NCI-H187 (cell line): ENCODE measurements at places on chromosomes 11 and 22.

- no peak for DNase-seq
Measured at GRCh38 chr22:38706901-38707195, 1.1 kb downstream of the GTPBP1 start.

DNA sequence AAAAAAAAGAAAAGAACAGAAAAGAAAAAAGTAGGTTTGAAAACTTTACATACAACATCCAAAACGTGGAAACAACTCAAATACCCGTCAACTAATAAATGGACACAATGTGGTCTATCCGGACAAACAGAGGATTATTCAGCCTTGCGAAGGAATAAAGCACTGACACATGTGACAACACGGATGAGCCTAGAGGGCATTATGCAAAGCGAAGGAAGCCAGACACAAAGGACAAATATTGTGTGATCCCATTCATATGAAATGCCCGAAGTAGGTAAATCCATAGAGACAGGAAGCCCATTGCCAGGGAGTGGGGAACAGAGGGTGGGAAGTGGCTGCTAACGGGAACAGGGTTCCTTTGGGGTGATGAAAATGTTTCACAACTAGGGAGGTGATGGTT is 11.8 kb downstream of the RFPL1 start:
- DNase-seq = no peak

- DNase-seq = no peak
Measured at GRCh38 chr11:47863189-47863897, 15.2 kb upstream of the NUP160 start.

DNA sequence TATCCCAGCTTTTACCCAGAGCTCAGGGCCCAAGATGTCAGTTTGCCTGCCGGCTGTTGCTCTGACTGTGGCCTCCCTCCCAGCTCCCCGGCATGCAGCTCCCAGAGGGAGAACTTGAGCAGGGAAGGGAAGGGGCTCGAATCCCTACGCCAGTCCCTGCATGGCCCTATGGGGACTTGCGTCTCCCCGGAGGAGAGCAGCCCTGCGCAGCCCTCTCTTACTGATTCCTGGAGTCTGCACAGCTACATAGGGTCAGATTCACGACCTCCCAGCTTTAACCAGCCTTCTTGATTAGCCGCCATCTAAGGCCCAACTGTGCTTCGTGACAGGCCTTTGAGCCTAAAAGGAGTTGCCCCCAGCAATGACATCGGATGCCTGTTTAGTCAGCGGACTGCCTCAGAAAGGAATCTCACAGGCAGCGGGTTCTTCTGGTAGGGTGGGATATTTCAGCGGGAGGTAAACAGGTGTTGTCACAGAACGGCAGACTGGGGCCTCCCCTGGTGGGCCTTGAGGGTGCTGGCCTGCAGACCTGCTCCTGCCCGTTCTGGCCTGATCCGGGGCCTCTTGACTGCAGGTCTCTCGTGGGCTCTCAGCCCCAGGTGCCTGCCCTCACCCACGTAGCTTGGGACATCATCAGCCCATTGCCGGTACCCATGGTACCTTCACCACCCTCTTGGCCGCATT is 43.8 kb upstream of the KCNQ1OT1 start:
- no peak for DNase-seq

- DNase-seq = no peak
Measured at GRCh38 chr11:9210922-9211320, 54.2 kb downstream of the DENND5A start.

GRCh38 chr22:29604076-29604360 is 585 bp downstream of the NF2 start:
- no peak for DNase-seq

- no peak for DNase-seq
Measured at GRCh38 chr11:33615751-33616150, 84.9 kb downstream of the C11orf91 start.

DNA sequence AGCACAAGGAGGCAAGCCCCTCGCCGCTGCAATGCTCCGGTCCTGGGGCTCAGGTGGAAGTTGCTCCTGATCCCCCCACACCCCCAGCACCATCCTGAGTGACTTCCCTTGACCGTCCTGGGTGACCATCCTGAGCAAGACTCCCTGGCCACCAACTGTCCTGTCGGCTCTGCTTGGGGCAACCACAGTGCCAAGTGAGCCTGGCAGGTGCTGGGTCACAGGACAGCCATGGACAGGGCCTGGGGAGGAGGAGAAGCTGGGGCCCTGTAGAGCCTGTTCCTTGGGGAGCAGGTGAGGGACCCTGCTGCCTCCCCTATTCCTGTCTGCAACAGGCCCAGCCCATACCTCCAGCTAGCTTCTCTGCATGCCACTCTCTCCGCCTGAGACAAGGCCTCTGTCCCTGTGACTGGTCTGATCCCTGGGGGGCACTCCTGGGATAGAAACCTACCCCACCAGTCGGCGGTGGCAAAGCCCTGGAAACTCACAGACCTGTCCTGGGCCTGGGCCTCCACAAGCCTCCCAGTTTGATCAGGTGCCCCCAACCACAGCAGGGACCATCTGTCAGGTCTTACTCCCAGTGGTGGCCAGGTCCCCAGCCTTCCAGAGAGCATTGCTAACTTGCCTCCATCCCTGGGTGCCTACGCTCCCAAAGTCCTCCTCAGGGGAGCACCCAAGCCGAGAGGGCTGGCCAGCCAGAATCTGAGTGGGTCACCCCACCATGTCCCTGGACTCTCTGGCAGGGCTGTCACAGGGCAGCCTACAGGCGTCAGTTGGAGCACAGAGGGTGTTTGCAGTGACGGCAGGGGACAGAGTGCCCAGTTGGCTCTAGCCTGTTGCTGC is 68.7 kb upstream of the WNT7B start:
- no peak for DNase-seq

GRCh38 chr11:46293641-46294103 is 16.2 kb downstream of the CREB3L1 start:
- no peak for DNase-seq

DNA sequence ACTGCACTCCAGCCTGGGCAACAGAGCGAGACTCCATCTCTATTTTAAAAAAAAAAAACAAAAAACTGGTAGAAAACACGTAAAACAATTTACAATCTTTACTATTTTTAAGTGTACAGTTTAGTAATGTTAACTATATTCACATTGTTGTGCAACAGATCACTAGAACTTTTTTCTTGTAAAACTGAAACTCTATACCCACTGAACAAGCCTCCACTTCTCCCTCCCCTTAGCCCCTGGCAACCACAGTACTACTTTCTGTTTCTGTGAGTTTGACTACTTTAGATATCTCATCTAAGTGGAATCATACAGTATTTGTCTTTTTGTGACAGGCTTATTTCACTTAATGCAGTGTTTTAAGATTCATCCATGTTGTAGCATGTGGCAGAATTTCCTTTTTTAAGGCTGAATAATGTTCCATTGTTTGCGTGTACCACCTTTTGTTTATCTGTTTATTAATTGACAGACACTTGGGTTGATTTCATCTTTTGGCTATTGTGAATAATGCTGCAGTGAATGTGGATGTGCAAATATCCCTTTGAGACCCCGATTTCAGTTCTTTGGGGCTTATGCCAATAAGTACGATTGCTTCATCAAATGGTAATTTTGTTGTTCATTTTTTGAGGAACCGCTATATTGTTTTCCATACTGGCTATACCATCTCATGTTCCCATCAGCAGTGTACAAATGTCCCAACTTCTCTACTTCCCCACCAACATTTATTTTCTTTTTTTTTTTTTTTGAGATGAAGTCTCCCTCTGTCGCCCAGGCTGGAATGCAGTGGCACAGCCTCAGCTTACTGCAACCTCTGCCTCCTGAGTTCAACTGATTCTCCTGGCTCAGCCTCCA is 11.0 kb downstream of the DDB2 start:
- no peak for DNase-seq

DNA sequence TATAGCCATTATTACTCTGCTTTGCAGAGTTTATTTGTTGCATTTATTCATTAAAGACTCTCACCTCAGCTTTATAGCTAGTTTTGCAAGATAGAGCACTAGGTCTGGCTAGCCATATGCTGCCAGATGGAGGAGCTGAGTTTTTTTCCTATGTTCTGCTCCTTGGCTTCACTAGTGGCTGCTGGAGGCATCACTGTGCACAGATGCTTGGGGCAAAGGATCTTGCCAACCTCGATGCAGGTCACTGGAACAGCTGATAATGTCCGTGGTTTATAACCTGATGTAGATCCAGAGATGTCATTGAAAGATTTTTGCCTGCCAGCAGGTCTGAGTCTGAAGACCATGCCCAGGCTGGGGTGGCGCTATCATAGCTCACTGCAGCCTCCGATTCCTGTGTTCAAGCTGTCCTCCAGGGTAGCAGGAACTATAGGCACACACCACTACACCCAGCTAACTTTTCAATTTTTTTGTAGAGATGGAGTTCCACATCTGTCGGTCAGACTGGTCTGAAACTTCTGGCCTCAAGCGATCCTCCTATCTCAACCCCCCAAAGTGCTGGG is 63.2 kb downstream of the PACS1 start:
- DNase-seq = no peak

DNA sequence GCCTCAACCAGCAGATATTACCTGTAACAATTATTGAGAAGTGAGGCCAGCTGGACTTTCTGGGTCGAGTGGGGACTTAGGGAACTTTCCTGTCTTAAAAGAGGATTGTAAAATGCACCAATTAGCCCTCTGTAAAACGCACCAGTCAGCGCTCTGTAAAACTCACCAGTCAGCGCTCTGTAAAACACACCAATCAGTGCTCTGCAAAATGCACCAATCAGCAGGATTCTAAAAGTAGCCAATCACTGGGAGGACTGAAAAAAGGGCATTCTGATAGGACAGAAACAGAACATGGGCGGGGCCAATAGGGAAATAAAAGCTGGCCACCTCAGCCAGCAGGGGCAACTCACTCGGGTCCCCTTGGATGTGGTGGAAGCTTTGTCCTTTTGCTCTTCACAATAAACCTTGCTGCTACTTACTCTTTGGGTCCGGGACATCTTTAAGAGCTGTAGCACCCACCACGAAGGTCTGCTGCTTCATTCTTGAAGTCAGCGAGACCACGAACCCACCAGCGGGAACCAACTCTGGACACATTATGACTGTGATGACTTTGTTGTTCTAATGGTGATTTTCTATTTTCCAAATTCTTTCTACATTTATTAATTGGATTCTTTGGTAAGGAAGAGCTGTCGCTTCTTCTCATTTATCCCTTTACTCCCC is 40.2 kb upstream of the FGF3 start:
- no peak for DNase-seq

GRCh38 chr22:28034760-28035401 is 115.8 kb upstream of the PITPNB start:
- peak; percentile 89 for DNase-seq

DNA sequence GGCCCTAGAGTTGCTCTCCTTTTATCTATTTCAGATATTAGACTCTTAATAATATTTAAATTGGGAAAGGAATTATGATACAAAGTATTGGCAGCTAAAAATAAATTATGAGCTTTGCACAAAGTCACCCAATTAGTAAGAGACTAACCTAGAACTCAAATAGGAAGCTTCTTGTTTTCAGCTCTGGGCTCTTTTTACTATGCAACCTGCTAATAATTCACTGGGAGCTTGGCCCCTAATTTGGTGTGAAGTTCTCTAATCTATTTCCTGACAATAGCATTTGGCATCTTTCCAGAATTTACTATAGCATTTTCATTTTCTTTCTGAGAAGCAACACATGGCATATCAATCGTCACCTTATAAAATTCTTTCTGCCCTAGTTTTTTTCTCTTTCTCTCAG is 727.7 kb upstream of the ANO5 start:
- no peak for DNase-seq

- DNase-seq = no peak
Measured at GRCh38 chr11:103652013-103652412, 384.4 kb upstream of the DDI1 start.

GRCh38 chr11:134654161-134654915 is 242.3 kb upstream of the B3GAT1 start:
- DNase-seq = no peak

DNA sequence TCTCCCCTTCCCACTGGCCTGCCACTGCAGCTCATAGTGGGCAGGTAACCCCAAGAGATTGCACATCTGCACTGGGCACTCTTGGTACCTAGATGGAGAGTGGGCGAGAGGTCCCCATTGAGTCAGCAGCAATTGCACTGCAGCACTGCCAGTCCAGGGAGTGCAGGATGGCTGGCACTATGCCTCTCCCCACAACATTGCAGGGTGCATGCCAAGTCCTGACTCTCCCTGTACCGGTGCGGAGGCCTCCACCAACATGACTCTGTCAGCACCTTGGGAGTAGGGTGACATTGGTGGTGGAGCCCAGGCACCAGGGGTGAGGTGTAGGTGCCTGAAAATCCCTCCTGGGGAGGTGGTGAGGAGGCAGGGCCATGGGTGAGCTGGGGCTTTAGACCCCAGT is 82.2 kb downstream of the TRAF6 start:
- DNase-seq = no peak

- no peak for DNase-seq
Measured at GRCh38 chr11:106072804-106073203, 4.3 kb downstream of the KBTBD3 start.

GRCh38 chr11:108863528-108863927 is 198.7 kb downstream of the DDX10 start:
- DNase-seq = no peak

DNA sequence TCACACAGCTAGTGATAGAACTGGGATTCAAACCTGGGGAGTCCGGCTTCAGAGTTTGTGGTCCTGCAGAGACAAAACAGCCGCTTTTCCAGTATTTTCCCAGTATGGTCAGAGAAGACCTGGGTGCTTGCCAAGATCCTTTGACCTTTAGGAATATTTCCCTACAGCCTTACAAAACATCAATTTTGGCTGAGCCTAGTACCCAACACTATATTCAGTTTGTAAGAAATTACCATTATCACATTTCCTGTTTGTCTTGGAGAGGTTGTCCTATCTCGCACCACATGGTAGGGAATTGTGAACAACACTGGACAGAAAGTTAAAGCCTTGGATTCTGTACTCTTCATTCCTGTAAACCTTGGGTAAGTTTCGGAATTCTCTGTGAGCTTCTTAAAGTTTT is 10.7 kb upstream of the NEU3 start:
- no peak for DNase-seq

- DNase-seq = no peak
Measured at GRCh38 chr22:37484480-37485394, 1.4 kb downstream of the MFNG start.

GRCh38 chr11:18599739-18600230 is at the start of gene MISFA:
Gene MISFA, plus strand, starts transcription at chr11:18599789. Its CDS starts 140 bp downstream, at chr11:18599929.
- DNase-seq = no peak

DNA sequence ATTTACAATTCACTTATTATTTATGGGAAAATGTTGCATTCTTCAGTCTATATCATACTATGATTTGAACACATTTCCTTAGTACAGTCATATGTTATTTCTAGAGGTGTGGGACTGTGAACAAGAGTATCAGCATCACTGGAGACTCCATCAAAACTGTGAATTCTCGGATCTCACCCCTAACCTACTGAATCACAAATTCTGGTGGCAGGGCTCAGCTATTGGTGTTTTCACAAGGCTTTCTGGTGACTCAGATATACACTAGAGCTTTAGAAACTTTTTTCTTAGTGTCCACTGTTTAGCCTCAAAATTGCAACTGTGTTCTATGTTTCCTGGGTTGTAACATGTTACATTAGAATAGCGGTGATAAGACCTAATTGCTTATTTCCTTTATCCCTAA is 352.9 kb upstream of the DDI1 start:
- DNase-seq = no peak

GRCh38 chr22:36870250-36870649 is 9.4 kb downstream of the NCF4 start:
- DNase-seq = no peak
